NCI-H774 (cell line): ENCODE measurements at places on chromosomes 7 and 10.

DNA sequence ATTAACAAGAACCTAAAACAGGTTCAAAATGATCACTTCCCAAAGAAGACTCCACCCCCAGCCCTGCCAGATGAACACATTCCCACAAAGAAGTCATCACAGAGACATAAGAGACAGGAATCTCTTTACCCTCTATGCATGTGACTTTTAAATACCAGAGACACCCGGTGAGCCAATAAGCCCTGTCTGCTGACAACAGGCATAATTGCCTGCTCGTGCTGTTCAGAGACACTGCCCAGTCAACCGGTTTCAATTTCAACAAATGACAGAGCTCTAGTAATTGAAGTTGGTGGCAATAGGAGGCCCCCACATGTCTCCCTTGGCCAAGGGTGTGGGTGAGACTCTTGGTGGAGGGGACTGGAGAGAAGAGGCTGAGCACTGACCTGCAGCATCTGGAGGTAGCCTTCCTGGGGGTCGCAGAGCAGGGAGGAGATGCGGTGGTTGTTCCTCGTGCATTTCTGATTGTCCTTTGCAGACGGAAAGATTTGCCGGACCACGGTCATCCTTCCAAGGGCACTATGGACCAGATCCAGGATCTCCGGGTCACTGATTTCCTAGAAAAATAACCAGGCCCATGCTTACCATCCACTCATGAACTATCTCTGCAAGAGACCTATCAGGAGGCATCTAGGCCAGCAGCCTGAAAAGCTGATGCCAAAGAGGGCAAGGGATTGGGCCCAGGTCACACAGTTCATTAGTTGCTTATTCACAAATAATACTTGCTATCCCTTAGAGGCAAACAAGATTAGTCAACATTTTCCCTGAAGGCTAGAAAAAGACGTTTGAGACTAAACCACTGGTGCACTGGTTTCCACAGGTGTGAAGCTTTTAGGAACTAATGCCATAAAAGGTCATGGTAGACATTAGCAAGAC is 497.7 kb downstream of the GRID1 start:
- no peak for DNase-seq

DNA sequence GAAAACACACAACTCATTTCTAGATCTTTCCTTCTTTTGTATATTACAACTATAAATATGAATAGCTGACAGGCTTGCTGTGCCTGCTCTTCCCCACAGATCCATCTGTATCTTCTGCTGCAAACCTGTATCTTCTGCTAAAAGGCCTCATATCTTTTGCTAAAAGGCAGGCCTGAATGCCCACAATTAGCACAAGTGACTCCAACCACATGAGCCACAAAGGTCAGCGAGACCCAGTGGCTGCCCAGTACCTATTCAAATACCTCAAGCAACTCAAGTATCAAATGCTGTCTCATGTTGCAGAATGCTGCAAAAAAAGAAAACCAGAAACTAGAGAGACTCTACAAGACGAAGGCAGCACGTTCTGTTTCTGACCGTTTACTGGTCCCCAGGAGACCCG is 54.5 kb upstream of the ATP6V0A4 start:
- no peak for DNase-seq

- DNase-seq, result no peak
Measured at GRCh38 chr10:113347508-113347907, 205.3 kb upstream of the HABP2 start.

DNA sequence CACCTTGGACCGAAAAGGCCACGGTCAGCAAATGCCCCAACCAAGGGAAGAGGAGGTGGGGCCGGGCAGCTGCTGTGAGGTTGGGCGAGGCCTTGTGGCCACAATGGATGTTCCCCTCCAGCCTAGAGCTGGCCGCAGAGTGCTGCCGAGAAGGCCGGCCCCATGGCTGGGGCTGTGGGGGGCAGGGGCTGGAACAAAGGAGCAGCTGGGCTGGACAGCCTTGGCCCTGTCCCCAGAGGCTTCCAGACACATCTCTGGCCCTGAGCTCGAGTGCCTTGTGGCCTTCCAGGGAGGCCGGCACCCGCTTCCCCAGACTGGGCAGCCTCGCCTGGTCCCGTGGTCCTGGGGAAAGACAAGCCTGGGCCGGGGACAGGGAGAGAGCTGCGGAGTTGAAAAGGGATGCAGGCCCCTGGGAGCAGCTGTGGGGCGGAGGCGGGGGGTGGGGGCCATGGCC is 88.0 kb downstream of the PDGFA start:
- DNase-seq, result no peak

DNA sequence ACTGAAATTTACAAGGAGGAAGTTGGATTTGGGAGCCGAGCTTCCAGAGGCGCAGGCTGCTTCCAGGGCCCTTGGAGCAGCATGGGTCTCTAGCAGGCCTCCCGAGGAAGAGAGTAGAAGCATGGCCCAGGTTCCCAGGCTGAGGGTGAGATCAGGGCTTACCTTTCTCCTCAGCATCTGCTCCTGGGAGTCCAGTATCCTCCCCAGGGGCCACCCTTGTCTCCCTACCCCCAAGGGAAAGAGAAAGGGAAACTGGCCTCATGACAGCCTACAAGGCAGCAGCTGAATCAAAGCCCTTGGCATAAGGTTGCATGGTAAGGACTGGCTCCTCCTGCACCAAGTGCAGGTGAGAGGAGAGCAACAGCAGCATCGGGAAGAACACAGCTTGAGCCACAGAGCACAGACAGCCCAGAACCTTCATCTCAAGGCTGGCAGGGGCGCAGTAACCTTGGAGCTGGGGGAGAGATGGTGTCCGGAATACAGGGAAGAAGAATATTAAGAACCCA is 114.5 kb downstream of the MARCHF5 start:
- no peak for DNase-seq

- no peak for DNase-seq
Measured at GRCh38 chr10:117186832-117187615, 10.3 kb upstream of the KCNK18 start.

GRCh38 chr10:1384026-1384425 is 327.8 kb downstream of the WDR37 start:
- no peak for DNase-seq

DNA sequence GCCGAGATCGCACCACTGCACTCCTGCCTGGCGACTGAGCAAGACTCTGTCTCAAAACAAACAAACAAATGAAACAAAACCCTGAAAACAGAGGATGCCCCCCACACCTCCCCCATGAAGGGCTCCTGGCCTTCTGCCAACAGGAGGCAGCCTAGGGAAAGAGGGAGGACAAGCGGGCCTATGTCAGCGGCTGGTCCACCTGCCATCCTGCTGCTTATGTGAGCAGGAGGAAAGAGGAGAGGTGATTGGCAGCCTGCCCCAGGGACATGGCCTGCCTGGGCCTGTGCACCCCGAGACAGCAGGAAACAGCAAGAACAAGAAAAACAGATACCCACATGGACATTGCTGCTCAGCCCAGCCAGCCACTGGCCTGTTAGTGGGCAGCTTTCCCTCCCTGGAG is 9.1 kb upstream of the ZNF316 start:
- no peak for DNase-seq

GRCh38 chr7:139777133-139777891 is 486 bp downstream of the HIPK2 start:
- DNase-seq, result no peak

GRCh38 chr7:24963218-24963617 is 16.8 kb downstream of the OSBPL3 start:
- DNase-seq, result no peak

DNA sequence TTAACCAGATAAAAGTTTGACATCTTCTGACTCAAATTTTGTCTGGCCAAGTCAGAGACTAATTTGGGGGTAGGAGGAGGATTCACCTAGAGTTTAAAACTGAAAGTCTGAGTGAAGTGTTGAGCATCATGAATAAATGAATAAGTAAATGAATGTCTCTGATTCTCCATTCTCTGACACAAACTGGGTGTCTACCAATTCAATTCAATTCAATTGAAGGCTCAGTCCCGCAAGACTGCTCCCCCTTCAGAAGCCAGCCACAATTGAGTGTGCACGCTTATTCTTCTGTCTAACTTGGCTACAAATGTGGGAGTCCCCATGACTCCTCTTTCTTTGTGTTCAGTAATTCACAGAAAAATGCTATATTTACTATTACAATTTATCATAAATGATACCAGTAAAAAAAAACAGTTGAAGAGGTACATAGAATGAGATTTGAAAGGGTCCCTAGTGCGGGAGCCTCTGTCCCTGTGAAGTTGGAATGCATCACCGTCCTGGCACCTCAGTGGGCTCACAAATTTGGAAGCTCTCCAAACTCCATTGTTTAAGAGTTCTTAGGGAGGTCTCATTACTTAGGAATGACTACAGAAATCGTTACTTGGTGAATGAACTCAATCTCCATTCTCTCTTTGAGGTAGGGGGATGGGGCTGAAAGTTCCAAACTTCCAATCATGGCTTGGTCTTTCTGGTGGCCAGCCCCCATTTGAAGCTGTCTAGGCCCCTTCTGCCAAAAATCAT is 243.7 kb upstream of the PHYHIPL start:
- DNase-seq, result no peak

GRCh38 chr7:98836811-98837629 is 32.8 kb downstream of the TMEM130 start:
- peak; percentile 31 for DNase-seq

DNA sequence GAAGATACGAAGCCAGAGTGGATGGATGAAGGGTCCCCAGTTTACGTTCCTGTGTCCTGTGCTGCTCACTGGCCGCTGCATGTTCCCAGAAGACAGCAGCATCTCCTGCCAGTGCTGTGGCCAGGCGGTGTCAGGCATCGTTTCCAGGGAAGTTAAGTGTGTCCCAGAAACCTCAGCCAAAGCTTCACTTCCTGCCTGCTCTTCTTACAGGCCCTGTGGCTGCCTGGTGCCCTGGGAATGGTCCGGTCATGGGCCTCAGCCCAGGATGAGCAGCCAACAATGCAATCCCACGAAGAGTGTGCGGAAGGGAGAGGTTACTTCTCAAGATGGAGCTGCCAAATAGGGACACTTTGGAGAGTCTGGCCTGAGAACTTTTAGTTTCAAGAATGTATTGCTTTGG is 99.7 kb upstream of the TARP start:
- no peak for DNase-seq

DNA sequence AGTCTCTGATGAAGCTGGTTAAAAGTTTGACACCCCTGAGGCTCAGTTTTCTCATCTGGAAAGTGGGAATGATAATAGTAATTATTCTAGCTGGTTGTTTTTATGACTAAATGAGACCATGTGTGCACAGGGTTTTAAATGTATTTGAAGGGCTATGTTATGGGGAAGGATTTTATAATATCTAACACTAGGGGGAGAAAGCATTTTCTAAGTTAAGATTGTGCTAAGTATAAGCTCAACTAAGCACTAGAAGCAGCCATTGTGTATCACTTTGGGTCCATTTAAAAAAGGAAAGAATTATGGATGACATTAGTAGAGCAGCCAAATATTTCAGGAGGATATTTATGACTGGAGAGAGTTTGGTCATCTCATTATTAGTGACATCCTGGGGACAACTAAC is 49.5 kb upstream of the CREB5 start:
- no peak for DNase-seq

GRCh38 chr7:5612695-5613094 is 168.8 kb downstream of the RNF216 start:
- no peak for DNase-seq

DNA sequence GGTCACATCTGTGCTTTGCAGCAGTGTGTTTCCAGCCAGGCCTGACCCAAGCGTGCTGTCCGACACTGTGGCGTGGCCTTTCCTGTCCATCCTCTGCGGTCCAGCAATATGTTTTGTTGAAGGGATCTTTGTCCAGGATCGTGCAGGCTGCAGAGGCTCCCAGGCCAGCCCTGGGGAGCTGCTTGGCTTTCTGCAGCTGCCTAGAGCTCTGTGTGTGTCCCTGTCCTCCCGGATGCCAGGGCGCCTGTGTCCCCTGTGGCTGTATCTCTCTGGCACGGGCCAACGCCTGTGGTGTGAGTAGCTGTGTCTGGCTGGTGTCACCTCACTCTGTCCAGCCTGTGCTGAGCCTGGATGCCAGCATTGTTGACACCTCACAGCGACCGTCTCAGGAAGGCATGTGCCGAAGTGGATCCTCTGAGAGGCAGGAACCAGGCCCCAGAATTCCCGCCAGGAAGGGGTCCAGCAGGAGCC is 94.5 kb downstream of the INPP5A start:
- DNase-seq, result no peak
